ENCODE measurements at places on chromosomes 4 and X.

GRCh38 chr4:4901877-4902276 lies 42.4 kb downstream of the MSX1 start:
- no peak for DNase-seq

GRCh38 chr4:1255151-1255550 lies 6.2 kb upstream of the CTBP1 start:
- DNase-seq = no peak

DNA sequence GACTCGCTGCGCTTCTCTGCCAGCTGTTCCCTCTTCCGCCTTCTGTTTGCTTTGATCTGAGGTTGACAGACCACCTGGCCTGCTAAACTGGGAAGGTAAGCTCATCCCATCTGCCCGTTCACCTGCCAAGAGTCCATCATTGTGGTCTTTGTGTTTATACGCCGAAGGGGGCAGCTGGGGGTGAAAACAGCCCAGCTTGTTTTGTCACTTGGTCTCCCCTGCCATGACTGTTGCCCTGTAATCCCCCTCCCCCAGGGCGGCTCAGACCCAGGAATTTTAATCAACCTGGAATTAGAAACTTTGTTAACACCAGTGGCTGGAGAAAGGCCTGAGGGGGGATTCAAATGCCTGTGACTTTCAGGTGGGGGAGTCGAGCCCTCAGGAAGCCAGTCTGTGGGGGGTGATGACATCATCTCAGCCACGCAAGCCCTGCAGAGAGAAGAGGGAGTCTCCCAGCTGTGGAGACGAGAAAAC lies 333.3 kb downstream of the BCOR start:
- DNase-seq = no peak

- DNase-seq = no peak
Observed at GRCh38 chr4:20617678-20618396, 82.4 kb upstream of the PACRGL start.

DNA sequence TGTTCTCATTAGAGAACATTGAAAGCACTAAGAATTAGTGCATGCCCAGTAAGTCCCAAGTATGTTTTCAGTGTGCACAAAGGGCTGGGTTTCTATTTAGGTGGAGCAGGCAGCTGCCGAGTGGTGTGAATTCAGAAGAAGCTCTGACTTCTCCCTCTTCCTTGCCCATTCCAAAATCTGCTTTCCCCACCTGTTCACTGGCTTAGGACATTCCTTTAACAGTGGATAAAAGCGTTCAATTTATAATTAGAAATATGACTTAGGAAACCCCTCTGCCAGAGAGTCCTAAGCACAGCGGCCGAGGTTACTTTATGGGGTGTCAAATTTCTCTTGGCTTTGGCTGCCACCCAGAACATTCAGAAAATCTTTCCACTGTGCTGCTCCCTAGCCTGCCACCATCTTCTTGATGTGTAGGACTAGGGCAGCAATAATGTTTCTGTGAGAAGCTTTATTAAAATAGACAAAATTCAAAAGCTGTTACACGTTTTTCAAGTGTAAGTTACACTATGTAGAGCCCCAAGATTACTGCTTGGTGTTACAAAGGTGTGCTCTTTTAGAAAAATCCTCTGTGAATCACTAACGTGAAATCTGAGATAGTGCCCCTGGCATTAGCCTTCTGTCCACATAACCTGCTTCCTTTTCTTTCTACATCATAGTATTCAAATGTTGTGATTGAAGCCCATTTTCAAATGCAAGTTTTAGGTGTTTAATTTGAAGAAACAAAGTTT lies 191.6 kb upstream of the ANKRD50 start:
- no peak for DNase-seq

- DNase-seq = no peak
Observed at GRCh38 chr4:159425737-159426305, 322.9 kb downstream of the RAPGEF2 start.

- no peak for DNase-seq
Observed at GRCh38 chr4:159543831-159544230, 441.0 kb downstream of the RAPGEF2 start.

GRCh38 chrX:134981910-134982309 lies 8.9 kb upstream of the SMIM10 start:
- no peak for DNase-seq

GRCh38 chr4:185956544-185956940 lies 112.4 kb upstream of the TLR3 start:
- DNase-seq = no peak

GRCh38 chr4:88144048-88144447 lies 14.4 kb downstream of the ABCG2 start:
- no peak for DNase-seq

- DNase-seq = no peak
Observed at GRCh38 chr4:54556051-54556450, 101.7 kb upstream of the KIT start.

DNA sequence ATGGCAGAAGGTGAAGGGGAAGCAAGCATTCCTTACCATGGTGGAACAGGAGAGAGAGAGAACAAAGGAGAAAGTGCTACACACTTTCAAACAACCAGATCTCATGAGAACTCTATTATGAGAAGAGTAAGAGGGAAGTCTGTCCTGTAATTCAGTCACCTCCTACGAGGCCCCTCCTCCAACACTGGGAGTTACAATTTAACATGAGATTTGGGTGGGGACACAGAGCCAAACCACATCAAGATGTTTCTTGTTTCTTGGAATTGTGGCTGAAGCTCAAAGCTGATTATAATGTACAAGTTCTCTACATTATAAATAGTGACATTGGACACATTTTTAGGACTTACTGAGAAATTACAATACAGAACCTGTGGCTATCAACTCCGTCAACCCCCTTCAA lies 29.5 kb upstream of the TAPT1 start:
- DNase-seq = no peak
